Caki2 (cell line): ENCODE measurements at places on chromosomes 16 and 17. TPM values are rescaled to one million over a fixed set of nuclear protein-coding genes. Genes with fewer than 3 reads are reported as not detected.

GRCh38 chr16:9092978-9093344, 1.5 kb downstream of the HAPSTR1 start:
- no peak for DNase-seq

GRCh38 chr17:58970609-58971450, 135.8 kb downstream of the TRIM37 start:
- no peak for DNase-seq

DNA sequence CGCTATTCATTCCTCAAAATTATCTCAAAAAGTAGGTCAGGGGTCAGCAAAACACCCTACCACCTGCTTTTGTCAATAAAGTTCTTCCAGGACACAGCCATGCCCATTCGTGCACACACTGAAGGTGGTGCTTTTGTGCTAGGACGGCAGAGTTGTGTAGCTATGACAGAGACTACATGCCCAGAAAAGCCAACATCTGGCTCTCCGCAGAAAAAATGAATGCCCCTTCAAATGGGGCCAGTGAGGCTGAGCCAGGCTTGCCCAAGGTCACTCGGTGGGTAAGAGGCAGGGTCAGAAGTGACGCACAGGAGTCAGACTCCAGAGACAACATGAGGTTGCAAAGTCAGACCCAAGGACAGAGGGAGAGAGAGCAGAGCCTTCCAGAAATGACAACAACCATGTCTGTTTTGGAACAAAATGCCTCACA, 200.1 kb downstream of the XYLT1 start:
- no peak for DNase-seq

LDHD gene
- 0.95 and 1.8 TPM in 2 replicates for total RNA-seq

KRTAP2-2 gene
- total RNA-seq: not detected in 2 replicates
